Colonic mucosa (tissue), 4 donors: ENCODE measurements at places on chromosomes 1 and 21. TPM values are rescaled to one million over a fixed set of nuclear protein-coding genes. Genes with fewer than 3 reads are reported as not detected.

The DCAF6 gene
- 47.2 TPM for total RNA-seq

DNA sequence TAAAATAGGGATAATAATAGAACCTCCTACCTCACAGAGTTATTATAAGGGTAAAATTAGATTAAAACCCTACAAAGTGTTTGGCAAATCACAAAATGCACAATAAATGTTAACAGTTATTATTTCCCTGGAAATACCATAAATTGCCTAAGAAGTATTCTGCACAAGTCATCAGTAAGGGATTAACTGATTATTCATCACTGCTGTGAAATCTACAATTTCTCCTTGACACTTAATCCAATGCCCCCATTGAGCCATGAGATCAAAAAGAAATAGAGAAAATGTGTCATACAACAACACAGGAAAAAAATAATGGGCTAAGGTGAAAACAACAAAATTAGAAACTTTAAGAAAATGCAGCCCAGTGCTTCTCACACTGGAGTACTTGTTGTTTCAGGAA, 6.7 kb upstream of the SEC16B start:
- H3K4me3 ChIP-seq, result no peak overlapping the region
- no peaks in the 10 kb centered on the region for H3K27me3 ChIP-seq
- H3K27ac ChIP-seq, result no peak overlapping the region
- no peaks in the 10 kb centered on the region for H3K36me3 ChIP-seq
- no peak for DNase-seq

The SLC9C2 gene
- total RNA-seq, result not detected

DNA sequence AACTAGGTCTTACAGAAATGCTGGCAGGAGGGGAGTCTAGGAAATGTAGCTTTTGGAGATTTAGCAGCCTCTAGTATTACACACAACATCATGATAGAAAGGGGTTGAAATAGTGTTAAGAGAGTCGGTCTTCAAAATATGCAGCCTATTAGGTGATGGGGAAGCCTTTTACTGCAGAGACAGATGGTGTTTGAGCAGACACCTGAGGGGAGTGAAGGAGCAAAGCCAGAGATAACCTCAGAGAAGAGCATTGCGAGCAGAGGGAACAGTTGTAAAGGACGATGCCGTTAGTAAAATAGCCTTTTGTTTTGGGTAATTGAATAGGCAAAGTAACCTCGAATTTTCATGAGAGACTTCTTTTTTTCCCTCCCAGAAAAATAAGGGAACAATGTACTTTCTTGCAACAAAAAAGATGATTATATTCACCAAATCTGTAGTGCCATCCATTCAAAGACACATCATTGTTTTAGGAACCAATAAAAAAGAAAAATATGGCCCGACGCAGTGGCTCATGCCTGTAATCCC, 66.3 kb upstream of the KIF1B start:
- no peak overlapping the region for H3K27ac ChIP-seq
- H3K36me3 ChIP-seq, result no peaks in the 10 kb centered on the region
- H3K4me1 ChIP-seq, result no peaks in the 10 kb centered on the region

DNA sequence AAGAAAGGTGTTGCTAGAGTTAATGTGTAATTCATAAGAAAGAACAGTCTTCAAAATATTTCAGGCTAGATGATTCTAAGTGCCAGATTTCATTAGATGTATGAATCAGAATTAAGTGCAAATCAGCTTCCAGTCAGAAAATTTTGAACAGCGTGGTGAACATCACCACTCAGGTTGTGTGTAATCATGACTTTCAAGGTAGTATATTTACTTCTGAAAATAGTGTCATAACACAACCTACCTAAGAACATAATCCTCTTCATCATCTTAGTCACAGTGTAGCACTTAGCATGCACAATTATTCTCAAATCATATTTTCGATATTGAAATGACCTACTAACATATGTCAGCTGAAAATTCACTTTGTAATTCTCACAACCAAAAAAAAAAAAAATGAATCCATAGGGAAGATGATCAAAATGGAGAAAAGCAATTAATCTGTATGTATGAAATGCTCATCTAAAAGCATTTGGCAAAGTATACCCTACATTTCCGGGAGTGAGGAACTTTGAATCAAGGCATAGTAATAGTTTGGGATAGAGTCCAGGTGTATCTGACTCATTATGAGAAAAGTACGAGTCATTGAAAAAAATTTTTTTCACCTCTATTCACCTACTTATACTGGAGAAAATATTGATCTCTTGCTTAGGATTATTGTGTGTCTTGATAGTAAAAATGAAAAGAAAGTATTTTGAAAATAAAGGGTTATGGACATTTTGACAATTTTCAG, 221.8 kb upstream of the CHRM3 start:
- H3K27me3 ChIP-seq, result no peaks in the 10 kb centered on the region
- H3K27ac ChIP-seq, result no peak overlapping the region
- H3K4me3 ChIP-seq, result no peak overlapping the region
- H3K4me1 ChIP-seq, result no peaks in the 10 kb centered on the region
- H3K36me3 ChIP-seq, result no peaks in the 10 kb centered on the region

- H3K4me1 ChIP-seq, result no peaks in the 10 kb centered on the region
- no peaks in the 10 kb centered on the region for H3K36me3 ChIP-seq
Observed at GRCh38 chr1:54922921-54923421, 36.0 kb upstream of the DHCR24 start.

GRCh38 chr1:114092186-114093062, 61.2 kb downstream of the SYT6 start:
- H3K4me3 ChIP-seq, result no peak overlapping the region
- no peaks in the 10 kb centered on the region for H3K36me3 ChIP-seq
- no peaks in the 10 kb centered on the region for H3K4me1 ChIP-seq
- no peak overlapping the region for H3K27ac ChIP-seq

- no peaks in the 10 kb centered on the region for H3K27me3 ChIP-seq
- no peaks in the 10 kb centered on the region for H3K36me3 ChIP-seq
- H3K4me1 ChIP-seq, result no peaks in the 10 kb centered on the region
- no peak overlapping the region for H3K27ac ChIP-seq
Observed at GRCh38 chr1:230785636-230786384, 38.6 kb downstream of the CAPN9 start.

The ACKR1 gene
- 23.9 TPM for total RNA-seq

GRCh38 chr1:204989266-204990058, 53.5 kb upstream of the CNTN2 start:
- H3K4me1 ChIP-seq, result no peaks in the 10 kb centered on the region
- no peak overlapping the region for H3K27ac ChIP-seq
- no peaks in the 10 kb centered on the region for H3K36me3 ChIP-seq
- no peak overlapping the region for H3K4me3 ChIP-seq
- DNase-seq, result peak; percentile 51

The KLHDC9 gene
- 10.1 TPM for total RNA-seq

- no peaks in the 10 kb centered on the region for H3K27me3 ChIP-seq
- H3K36me3 ChIP-seq, result no peaks in the 10 kb centered on the region
- H3K27ac ChIP-seq, result no peak overlapping the region
- no peak for DNase-seq
- H3K4me1 ChIP-seq, result no peaks in the 10 kb centered on the region
Observed at GRCh38 chr1:184954232-184954995, 19.9 kb downstream of the NIBAN1 start.

The TTLL10 gene
- total RNA-seq, result 0.64 TPM

DNA sequence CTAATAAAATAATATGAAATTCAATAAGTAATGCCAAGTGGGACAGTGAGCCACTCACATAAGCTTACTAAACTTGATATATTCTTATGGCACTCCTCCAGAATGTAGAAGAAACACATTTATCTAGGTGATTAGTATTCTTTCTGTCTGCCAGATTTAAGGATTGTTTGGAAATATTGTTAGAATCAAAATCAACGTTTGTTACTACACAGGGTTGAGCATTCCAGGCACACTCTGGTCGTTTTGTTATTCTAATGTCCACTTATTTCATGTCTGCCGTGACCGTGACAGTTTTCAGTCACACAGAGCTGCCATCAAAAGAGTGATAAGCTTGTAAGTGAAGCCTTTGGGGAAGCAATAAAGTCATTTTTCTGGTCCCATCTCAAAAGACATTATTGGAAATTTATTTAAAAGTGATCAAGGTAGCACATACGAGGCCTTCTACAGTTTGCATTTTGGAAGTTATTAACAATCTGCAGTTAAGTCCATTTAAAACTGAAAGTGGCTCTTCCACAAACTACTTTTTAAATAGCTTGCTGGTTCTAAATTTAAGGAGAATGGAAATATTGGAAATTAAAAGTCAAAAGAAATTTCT, 38.0 kb downstream of the NFIA start:
- H3K27me3 ChIP-seq, result no peaks in the 10 kb centered on the region
- H3K36me3 ChIP-seq, result no peaks in the 10 kb centered on the region
- no peak for DNase-seq
- H3K4me3 ChIP-seq, result no peak overlapping the region
- peaks cover 6% of the 10 kb centered on the region for H3K4me1 ChIP-seq
- no peak overlapping the region for H3K27ac ChIP-seq

- no peaks in the 10 kb centered on the region for H3K27me3 ChIP-seq
- H3K27ac ChIP-seq, result no peak overlapping the region
- no peaks in the 10 kb centered on the region for H3K4me1 ChIP-seq
- no peaks in the 10 kb centered on the region for H3K36me3 ChIP-seq
- no peak for DNase-seq
- H3K4me3 ChIP-seq, result no peak overlapping the region
Observed at GRCh38 chr21:26107429-26107828, 63.1 kb downstream of the APP start.

The OR2L5 gene
- not detected for total RNA-seq

The SNX27 gene
- 32.0 TPM for total RNA-seq

DNA sequence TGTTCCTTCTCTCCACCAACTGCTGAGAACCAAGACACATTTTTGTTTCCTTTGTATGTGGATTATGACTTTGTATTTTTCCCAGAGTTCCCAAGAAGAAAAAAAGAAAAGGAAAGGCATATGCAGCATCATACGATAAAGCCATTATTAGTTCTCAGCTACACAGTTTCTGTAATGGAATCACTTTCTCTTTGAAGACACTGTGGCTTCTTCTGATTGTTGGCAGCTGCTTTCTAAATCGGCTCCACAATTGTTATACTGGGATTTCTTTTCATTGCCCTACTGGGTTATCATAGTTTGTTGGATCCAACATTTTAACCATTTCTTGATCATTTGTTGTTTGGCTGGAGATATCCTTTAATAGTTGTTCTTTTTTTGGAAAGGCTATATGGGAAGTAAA, 89.5 kb upstream of the HIVEP3 start:
- H3K4me1 ChIP-seq, result no peaks in the 10 kb centered on the region
- H3K36me3 ChIP-seq, result no peaks in the 10 kb centered on the region
- DNase-seq, result no peak

The CCDC30 gene
- total RNA-seq, result 1.5 TPM

- no peak overlapping the region for H3K27ac ChIP-seq
- no peaks in the 10 kb centered on the region for H3K27me3 ChIP-seq
- H3K4me1 ChIP-seq, result no peaks in the 10 kb centered on the region
- no peaks in the 10 kb centered on the region for H3K36me3 ChIP-seq
- H3K4me3 ChIP-seq, result no peak overlapping the region
Observed at GRCh38 chr1:185559151-185559550, 175.0 kb upstream of the HMCN1 start.

DNA sequence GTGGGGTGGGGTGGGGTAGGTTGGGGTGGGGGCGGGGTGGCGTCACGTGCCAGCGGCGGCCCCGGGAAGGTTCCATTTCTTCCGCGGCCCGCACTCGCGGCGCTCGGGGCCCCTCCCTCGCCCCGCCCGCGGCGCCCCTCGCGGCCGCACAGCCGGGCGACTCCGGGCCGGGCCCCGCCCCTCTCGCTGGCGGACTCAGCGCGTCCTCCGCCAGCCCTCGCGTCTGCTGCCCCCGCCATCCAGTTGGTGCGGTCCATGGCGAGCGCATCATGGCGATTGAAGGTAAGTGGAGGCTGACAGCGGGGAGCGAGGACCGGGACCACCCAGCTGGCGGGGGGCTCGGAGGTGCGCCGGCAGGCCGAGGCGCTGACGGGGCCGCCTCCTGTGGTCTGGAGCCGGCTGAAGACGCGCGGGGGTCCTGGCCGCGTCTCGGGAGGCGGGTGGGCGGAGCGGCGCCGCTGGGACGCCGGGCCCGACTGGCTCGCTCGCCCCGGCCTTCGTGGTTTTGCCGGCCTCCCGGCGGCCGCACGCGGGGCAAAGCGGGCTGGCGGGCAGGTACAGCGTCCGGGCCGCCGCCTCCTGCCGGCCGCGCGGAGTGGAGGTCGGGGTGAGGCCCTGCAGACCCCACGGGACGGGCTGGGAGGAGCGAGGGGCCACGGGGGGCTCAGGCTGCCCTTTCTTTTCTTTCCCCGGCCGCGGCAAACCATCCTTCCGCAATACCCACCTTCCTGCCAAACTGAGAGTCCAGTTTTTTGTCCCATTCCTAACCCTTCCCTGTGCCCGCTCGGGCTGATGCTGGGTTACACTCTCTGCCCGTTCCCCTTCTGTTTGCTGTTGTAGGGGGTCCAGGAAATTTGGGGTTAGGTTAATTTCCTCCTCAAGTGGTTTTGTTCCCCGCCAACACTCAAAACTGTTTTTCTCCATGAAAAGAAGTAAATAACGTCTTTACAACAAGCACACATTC, at the start of gene SYT14:
TSS of gene SYT14 (plus strand) at position 222 of the 964 bp plus-strand sequence. CDS start at position 270, 48 bp downstream.
- no peak within 1 kb of the TSS for H3K27ac ChIP-seq
- no peak within 1 kb of the TSS for H3K4me3 ChIP-seq
- H3K4me1 ChIP-seq, result no peaks in the 10 kb centered on the region
- H3K27me3 ChIP-seq, result peaks cover 17% of the 10 kb centered on the region
- no peaks in the 10 kb centered on the region for H3K36me3 ChIP-seq

DNA sequence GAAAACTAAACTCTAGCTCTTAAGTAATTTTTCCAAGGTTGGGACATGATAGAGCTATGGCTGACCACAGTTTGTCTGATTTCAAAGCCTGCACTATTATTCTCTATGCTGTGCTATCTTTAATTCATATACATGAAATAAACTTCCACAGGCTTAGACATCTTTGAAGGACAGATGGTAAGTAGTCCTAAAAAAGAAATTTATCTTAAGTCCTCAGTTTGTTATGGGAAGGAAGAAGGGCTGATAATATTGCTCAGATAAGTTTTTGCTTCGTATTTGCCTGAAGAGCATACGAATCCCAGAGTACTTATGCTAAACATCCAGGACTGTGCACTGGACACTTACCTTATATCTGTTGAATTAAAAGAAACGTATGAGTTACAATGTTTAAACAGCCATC, 39.6 kb downstream of the VCAM1 start:
- no peaks in the 10 kb centered on the region for H3K4me1 ChIP-seq
- H3K27ac ChIP-seq, result no peak overlapping the region
- H3K4me3 ChIP-seq, result no peak overlapping the region

DNA sequence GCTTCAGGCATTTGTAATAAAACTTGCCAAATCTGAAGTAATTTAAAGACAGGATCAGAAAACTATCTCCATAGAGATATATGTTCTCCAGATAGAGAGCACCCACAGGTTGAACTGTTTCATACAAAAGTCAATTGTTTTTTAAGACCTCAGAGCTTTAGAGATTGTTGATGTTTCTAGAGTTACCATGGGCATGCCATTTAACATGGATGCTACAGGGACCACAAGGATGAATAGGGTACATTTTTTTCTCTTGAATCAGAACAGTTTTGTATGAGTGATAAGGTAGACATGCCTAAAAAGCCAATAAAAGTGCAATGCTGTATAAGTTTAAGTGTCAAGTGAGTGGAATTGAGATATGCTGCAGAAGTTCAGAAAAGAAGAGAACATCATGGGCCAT, 511.0 kb upstream of the CAMK1G start:
- H3K4me1 ChIP-seq, result no peaks in the 10 kb centered on the region
- no peaks in the 10 kb centered on the region for H3K27me3 ChIP-seq
- H3K27ac ChIP-seq, result no peak overlapping the region

The TRIM46 gene
- 0.19 TPM for total RNA-seq

GRCh38 chr21:31382060-31382459, 38.0 kb upstream of the TIAM1 start:
- H3K4me1 ChIP-seq, result no peaks in the 10 kb centered on the region
- H3K27ac ChIP-seq, result no peak overlapping the region
- H3K4me3 ChIP-seq, result no peak overlapping the region
- no peak for DNase-seq
